Kidney (tissue), 22 donors: ENCODE measurements at places on chromosomes 2 and 18. TPM values are rescaled to one million over a fixed set of nuclear protein-coding genes. Genes with fewer than 3 reads are reported as not detected.
A peak's percentile ranks its signal among the peaks of the same experiment; 100 is the strongest.

The TSPYL6 gene
- not detected for total RNA-seq

The ADAM23 gene
- 1.0 TPM for total RNA-seq

The NPPC gene
- not detected for total RNA-seq

The PKDCC gene
- total RNA-seq: 52.2 TPM

The KCNJ3 gene
- total RNA-seq: 3.6 TPM

The RAD51AP2 gene
- not detected for total RNA-seq

The ARHGEF4 gene
- 0.94 TPM for total RNA-seq

The FBXO48 gene
- 1.3 TPM for total RNA-seq

The LOXHD1 gene
- total RNA-seq: 0.25 TPM

The PFN4 gene
- 0.79 TPM for total RNA-seq

The IL36B gene
- not detected for total RNA-seq

The DPYSL5 gene
- not detected for total RNA-seq

GRCh38 chr2:229882583-229882982 lies 39.2 kb downstream of the TRIP12 start:
- DNase-seq: no peak

DNA sequence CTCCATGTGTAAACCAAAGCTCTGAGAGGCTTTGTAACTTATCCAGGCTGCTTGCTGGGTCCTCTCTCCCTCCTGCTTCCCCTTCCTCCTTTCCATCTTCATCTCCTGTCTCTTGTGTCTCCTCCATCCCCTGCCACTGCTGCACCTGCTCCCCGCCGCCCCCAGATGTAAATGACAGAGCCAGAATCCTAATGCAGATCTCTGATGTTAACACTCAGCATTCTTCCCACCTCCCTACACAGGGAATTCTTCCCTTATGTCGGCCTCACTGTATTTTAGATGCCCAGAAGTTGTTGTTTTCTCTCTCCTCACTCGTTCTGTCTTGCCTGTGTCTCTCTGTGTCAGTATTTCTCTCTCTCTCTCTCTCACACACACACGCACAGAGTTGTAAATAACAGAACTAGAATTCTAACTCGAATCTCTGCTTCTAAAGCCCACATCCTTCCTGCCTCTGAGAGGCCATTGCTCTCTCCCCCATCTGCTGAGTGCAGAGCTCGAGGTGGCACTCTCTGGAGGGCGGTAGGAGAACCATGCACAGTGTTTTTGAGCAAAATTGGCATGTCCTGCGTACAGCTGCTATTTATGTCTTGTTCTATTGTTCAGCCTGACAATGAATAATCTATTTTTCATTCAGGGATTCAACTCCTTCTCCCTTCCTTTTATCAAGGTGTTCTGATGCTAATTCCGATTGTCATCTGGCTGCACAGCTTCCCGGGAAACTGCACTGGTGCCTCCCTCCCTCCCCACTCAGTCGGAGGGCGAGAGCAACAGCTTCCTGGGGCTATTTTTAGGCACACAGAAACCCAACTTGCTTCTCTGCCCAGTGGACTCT lies 219.9 kb downstream of the SH3RF3 start:
- DNase-seq: no peak

GRCh38 chr2:118764855-118765254 lies 82.6 kb downstream of the EN1 start:
- DNase-seq: no peak

DNA sequence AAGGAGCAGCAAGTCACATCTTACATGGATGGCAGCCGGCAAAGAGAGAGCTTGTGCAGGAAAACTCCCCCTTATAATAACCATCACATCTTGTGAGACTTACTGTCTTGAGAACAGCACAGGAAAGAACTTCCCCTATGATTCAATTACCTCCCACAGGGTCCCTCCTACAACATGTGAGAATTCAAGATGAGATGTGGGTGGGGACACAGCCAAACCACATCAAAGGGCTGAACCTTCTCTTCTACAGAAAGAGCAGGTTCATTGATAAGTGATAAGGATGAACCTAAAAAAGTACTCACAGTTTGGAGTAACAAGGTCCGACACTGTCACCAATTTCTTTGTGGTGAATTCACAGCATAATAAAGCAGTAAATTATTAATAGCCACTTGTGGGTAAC lies 422.2 kb upstream of the FSIP2 start:
- DNase-seq: no peak

DNA sequence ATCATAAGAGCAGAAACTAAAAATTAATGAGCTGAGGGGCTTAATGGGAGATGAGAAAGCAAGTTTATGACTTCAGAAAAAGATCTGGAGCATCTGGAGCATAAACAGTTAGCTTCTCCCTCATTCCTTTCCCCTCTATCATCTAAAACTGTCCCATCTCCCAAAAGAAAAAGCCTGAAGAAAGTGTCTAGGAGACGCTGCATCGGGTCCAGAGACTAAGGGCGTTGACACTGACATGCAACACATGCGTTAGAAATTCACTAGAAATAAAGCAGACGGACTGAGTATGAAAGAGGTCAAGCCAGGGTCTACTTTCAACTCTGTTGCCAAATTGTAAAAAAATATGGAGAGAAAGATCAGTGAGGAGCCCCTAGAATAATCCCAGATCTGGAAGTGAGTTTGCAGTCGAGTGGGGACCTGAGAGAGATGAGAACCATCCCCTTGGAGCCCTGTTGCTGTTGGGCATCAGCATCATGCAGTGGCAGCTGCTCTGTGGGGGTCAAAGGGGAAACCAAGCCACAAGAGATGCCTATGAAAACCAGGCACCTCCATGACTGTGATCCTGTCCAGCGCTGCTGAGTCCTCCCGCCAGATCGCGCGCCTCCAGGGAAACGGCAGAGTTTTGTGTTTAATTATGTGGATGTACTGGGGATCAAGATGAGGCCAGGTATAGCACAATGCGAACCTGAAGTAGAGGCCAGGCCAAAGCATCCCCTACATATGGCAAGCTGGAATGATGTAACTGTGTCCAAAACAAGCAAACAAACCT lies 13.9 kb downstream of the ANTXR1 start:
- DNase-seq: peak; percentile 43

GRCh38 chr2:11012131-11012693 lies 100.5 kb downstream of the KCNF1 start:
- no peak for DNase-seq

GRCh38 chr18:62329691-62330454 lies 4.8 kb downstream of the TNFRSF11A start:
- DNase-seq: no peak

- DNase-seq: no peak
Observed at GRCh38 chr2:207051385-207051965, 112.2 kb downstream of the CPO start.

- no peak for DNase-seq
Observed at GRCh38 chr2:195538937-195539336, 118.1 kb upstream of the SLC39A10 start.

DNA sequence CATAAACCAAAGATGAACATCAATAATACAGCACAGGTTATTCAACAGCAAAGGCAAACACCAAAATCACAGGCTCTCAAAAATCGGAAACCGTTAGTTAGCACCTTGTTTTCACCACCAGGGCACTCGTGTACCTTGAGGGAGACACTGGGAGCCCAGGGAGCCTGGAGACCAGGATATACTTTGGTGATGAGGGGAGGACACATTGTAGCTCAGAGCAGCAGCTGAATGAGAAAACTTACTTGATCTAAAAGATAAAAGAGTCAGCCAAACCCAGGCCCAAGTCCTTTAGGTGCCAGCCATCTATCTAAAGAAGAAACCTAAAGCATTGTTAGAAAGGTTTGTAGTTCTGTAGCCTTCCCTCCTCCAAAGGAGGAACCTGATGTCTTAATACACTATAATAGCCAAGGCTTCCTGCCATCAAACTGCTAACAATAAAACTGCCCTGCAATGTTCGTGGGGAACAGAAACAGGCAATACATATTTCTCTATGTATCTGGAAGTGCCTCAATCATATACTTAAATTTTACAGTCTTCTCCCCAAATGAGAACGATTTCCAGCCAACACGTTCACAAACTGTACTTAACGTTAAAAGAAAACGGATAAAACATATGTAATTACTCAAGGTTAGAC lies 19.3 kb downstream of the BCL11A start:
- DNase-seq: no peak

- no peak for DNase-seq
Observed at GRCh38 chr2:82485701-82486100, 1973.4 kb downstream of the SUCLG1 start.

GRCh38 chr2:184692141-184692734 lies 93.9 kb downstream of the ZNF804A start:
- DNase-seq: no peak

DNA sequence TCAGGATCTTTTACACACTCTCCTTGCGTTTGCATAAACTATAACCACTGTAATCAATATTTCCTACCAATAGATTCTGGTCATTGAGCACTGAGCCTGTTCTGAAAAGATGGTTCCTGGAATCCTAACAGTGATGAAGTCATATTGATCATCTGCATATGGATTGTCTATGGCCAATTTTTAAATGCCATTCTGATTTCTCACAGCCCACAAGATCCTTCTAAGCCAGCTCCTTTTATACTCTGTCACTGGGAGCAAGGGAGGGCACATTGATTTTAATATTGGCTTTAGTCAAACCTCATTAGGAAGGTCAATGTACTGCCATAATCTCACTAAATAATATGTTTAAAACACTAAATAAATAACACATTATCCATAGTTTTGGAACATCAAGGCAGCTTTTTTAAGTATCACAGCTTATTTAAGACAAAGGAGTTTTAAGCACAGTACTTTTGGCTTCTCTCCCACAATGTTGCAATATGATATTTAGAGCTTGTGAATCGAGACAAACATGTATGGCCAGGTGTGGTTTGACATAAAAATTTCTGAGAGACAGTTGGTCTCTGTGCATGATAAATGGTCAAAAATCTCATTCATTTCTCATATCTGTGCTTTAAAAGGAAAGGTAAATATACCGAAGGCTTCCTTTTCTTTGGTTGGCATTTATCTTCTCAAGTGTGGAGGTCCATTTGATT lies 267.3 kb downstream of the MTX2 start:
- DNase-seq: no peak

DNA sequence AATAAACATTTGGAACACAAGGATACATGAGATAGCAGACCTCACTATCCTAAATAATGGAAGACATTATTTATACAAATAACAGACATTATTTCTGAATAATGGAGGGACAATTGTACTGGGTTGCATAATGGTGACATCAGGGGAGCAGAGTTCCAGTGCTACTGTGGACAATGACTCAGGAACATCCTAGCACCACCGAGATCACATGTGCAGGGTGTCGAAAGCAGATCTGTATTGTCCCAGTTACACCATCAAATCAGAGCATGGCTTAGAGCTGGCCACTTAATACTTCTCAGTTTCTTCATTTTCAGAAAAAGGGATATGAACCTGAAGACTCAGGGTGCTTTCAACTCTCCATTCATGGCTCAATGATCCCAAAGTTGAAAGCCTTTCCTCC lies 249.1 kb upstream of the RBMS1 start:
- DNase-seq: no peak

DNA sequence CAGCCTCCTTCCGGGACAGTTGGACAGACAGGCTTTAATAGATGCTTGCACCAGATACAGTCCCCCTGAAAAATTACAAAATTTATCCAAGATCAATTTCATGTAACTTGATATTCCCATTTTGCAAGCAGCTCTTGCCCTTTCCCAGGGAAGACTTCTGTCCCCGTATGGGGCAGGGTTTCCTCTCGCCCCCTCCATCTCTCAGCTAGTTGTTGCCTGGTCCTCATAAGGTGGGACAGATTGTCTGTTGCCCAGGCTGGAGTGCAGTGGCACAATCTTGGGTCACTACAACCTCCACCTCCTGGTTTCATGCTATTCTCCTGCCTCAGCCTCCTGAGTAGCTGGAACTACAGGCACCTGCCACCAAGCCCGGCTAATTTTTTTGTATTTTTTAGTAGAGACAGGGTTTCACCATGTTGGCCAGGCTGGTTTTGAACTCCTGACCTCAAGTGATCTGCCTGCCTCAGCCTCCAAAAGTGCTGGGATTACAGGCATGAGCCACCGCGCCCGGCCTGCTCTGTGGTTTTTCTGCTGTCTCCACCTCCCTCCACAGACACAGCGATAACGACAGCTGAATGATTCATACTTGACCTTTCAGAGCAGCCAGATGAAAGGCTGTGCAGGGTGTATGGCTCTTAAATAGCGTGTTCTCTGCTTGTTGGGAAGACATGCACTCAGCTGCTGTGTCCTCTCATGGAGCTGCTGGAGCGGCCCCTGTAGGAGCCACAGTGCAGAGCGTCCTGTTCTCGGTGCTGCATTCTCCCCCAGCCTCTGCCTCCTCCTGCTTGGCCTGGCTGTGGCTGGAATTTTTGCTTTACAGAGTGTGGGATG lies 61.4 kb downstream of the TTC39C start:
- no peak for DNase-seq

DNA sequence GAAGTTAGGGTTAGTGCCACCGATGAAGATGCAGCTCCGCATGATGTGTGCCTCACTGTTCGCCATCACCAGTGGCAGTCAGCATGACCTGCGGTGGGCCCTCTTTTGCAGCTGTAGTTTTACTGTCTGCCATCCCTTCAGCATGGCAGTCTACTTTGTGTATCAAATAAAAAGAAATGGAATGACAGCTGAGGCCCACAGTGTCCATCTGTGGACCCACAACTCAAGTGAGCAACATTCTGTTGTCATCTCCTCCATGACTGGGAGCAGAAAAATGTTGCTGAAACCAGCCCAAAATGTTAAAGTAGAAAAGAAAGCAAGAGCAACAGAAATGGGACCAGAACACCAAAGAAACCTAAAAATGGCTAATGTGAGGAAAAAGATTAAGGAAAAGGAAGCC lies 128.7 kb downstream of the MEP1B start:
- DNase-seq: no peak

GRCh38 chr18:36630917-36631316 lies 197.9 kb downstream of the TPGS2 start:
- no peak for DNase-seq

- no peak for DNase-seq
Observed at GRCh38 chr2:170340693-170341068, 162.7 kb downstream of the MYO3B start.

GRCh38 chr2:100879296-100879695 lies 59.4 kb downstream of the NPAS2 start:
- DNase-seq: no peak

DNA sequence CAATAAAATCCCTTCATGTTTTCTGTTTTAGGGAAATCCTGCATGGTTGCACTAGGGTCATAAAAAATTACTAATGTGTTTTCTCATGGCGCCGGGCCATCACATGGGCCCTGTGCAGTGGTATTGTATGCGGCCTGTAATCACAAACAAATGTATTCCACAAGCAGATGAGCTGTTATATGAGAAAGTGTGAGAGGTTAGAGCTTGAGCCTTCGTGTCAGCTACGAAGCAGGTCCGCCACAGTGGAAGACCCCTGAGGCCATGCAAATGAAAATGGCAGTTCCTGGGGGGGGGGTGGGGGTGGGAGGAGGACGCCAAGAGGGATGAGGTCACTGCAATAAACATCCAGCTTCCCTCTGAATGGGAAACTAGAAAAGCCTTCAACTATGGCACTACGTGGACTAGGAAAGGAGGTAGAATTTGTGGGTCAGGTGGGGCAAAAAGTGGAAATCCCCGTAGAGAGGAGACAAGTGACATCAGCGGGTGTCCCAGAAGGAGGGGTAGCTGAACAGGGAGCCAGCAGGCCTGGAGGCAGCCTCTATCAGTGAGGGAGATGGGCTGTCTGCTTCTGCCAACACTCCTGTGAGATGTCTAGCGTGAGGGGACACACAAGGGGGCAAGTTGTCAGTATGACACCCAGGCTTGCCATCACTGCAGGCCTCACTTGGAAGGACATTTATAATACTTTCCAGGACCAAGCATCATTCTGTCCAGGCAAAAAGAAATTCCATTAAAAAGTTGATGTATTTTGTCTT lies 130.3 kb upstream of the CTAGE1 start:
- no peak for DNase-seq
